ENCODE measurements at places on chromosomes 16 and 17. TPM values are rescaled to one million over a fixed set of nuclear protein-coding genes. Genes with fewer than 3 reads are reported as not detected.

- DNase-seq = no peak
Measured at GRCh38 chr16:1822801-1823200, 3.8 kb downstream of the HAGH start.

DNA sequence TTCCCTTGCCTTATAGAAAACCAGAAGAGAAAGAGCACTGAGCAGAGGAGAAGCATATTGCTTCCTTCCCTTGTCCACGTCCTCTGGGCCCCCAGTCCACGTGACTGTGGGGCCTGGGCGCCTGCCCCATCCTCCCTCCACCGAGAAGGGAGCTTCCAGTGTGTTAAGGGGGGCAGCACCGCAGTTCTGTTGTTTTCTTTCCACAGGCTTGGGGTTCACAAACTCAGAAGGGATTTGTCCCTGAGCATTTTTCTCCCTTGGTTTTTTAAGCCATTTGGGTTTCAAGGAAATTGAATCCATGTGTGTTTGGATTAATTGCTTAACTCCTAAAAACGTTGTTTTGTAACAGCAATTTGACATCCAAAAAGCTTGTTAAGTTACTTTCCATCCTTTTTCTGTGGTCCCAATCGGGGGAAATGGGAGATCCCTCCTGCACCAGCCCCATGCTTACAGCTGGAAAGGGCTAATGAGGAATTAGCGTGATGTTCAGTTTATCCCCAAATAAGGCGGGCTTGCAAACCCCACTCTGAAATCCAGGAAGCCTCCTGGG lies 347.5 kb upstream of the TNRC6C start:
- no peak for DNase-seq

DNA sequence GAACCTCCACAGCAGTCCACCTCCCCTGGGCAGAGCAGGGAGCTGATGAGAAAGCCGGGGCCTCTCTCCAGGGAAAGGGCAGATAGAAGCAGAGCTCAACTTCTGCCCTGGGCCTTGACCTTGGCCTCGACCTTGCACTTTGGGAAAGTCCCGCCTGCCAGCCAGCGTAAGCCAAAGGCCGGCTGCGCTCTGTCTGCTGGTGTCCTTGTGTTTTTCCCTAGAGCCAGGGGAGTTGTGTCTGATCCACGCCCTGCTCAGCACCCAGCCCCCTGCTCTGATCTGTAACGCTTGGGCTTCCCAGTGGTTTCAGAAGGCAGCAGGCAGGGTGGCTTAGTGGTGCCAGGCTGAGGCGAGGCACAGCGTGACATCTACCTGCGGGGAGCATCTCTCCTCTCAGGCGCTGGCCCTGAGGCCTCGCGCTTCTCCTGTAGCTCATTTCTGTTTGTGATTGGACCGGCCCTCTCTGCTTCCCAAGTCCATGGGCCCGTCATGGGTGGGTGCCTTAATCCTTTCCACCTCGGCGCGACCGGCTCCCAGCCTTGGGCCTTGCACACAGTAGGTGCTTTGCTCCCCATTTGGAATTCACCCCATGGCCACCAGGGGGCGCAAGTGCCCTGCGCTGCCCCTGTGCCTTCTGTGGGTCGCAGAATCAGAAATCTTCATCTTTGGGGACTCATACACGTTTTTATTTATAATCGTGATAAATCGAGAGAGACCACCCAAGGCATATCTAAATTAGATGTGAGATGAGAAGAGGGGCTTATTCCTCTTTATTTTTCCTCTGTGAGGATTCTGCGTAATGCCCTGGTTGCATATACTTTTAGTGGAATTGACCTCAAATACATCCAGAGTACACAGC lies 24.2 kb downstream of the SGSH start:
- no peak for DNase-seq

The KRTAP4-4 gene
- not detected for total RNA-seq

The MVD gene
- 23.1 TPM for total RNA-seq

Measured in right atrium auricular region (tissue), 2 donors.